Left hindlimb (tissue), 1 donor: ENCODE measurements at places on chromosomes 7 and 10.
A peak's percentile ranks its signal among the peaks of the same experiment; 100 is the strongest.

GRCh38 chr10:22658745-22659410, 55.5 kb downstream of the PIP4K2A start:
- no peak for DNase-seq

- DNase-seq = no peak
Measured at GRCh38 chr10:116014326-116014725, 258.7 kb downstream of the GFRA1 start.

- DNase-seq = no peak
Measured at GRCh38 chr10:93589648-93590562, 11.1 kb downstream of the RBP4 start.

DNA sequence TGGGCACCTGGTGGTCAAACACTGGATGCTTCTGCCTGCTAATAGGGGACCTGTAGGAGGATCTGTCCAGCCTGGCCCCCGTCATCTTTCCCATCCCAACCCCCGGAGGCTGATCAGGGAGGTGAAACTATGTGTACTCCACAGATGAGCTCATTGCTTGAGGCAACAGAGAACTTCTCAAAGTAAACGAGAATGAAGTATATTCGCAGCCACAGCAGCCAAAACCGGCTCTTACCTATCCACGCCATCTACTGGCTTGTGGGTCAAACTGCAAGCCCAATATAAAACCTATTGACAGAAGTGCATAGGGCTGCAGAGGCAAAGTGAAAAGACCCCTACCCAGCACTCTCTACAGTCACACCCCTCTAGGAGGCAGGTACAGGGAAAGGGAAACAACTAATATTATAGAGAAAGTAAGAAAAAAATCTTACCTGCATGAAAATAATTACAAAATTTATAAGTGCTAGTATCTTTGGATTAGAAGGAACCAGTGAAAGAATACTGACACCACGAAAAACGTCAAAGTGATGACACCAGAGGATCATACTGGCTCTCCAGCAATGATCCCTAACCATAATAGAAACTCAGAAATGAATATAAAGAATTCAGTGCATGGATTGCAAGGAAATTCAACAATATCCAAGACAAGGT, 973.5 kb downstream of the ANKRD7 start:
- DNase-seq = no peak

DNA sequence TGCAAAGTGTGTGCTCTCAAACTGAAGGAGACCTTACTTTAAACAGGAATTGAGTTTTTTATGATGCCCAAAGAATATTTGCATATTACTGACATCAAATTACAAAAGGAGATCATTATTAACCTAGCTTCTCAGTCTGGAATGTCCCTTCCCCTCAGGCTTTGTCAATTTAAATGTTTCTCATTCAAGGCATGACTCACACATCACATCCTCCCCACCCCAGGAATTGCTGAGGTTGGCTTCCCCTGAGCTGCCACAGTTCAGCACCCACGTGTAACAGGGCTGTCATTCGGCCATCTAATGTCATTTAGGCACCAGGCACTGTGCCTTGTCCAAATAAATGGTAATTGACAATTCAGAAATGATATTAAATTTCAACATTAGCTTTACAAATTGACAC, 305.9 kb upstream of the MGMT start:
- DNase-seq = no peak

GRCh38 chr10:48545462-48546145, 59.3 kb downstream of the ARHGAP22 start:
- DNase-seq = no peak

- DNase-seq = peak; percentile 58
Measured at GRCh38 chr10:116270771-116271592, 2.0 kb downstream of the GFRA1 start.

GRCh38 chr10:7243873-7244272, 167.0 kb downstream of the SFMBT2 start:
- DNase-seq = no peak

DNA sequence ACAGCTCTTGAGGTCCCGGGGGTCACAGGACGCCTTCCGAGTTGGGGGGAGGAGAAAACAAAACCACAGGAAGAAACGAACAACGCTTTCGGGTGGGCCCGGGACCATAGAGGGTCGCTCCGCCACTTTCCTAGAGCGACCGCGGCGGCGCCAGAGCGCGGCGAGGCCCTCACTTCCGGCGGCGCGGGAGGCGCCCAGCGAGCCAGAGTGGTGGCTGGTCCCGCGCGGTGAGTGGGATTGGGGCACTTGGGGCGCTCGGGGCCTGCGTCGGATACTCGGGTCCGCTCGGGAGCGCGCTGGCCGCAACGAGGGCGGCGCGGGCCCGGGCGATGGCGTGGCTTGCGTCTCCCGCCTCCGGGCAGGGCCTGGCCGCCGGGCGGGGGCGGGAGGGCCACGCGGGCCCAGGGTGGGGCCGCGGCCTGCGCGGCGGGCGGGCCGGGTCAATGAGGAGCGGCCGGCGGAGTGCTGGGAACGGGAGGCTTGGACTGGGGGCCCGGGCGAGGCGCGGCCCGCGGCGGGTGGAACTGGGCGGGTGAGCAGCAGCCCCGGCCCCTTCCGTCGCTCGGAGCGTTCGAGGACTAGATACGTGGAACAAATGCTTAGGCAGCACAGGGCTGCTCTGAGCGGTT, at the start of gene ZNF22:
Gene ZNF22 (plus strand): TSS at position 172 of the 629 bp plus-strand sequence. CDS start 2,446 bp downstream, outside the sequence.
- DNase-seq = peak; percentile 90

GRCh38 chr7:30969604-30969970, 5.8 kb downstream of the GHRHR start:
- DNase-seq = no peak

GRCh38 chr7:90661290-90662151, 65.4 kb downstream of the CDK14 start:
- no peak for DNase-seq

DNA sequence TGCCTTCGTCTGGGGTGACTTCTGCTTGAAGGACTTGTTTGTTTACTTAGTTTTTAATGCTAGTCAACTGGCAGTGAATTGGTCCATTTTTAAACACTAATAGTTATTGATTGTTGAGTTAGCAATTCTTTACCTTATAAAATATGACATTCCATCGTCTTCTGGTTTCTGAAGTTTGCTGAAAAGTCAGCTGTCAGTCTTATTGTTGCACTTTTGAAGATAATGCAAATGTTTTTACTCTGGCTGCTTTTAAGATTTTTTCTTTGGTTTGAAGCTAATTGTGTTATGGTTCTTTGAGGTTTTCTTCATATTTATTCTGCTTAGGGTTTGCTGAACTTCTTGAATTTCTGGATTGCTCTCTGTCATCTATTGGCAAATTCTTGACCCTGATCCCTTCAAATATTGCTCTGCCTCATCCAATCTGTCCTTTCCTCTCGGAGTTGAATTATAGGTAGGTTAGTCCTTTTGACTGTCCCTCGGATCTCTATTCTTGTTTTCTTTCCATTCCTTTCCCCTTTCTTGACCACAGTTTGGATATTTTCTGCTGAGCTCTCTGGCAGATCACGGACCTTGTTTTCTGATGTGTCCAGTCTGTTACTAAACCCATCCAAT, 24.2 kb downstream of the MGMT start:
- no peak for DNase-seq

- DNase-seq = no peak
Measured at GRCh38 chr10:124447751-124448466, 1.9 kb downstream of the NKX1-2 start.

GRCh38 chr10:75043256-75044131, 68.0 kb upstream of the SAMD8 start:
- DNase-seq = no peak

GRCh38 chr7:138903186-138903820, 77.9 kb downstream of the KIAA1549 start:
- DNase-seq = no peak

DNA sequence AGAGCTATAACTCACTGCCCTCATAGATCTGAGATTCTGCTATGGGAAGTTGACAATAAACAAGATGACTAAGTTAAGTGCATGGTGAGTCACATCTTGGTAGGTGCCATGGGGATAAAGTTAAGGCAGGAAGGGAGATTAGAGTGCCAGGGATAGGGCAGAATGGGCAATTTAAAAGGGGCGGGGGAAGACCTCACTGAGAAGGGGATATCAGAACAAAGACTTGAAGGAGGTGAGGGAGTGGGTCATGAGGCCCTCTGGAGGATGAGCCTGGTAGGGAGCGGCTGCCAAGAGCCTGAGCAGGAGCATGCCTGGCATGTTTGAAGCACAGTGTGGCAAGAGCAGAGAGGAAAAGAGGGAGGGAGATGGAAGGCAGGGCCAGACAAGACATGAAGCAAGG, 34.8 kb upstream of the INMT start:
- no peak for DNase-seq

- peak; percentile 60 for DNase-seq
Measured at GRCh38 chr7:98281757-98282606, 496 bp downstream of the BRI3 start.

DNA sequence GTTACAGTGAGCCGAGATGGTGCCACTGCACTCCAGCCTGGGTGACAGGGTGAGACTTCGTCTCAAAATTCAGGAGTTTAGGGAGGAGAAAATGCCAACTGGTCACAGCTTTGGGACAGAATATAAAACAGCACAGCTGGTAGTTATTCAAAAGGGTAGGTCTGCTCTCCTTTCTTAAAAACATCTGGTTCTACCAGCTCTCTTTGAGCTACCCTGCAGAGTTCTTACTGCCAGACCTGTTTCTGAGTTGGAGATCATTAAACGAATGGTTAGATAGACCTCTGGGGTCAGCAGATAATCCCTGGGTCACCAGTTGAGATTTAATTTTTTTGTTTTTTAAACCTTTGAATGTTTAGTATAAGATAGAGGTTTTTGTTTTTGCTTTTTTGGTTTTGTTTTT, 52.6 kb downstream of the MCU start:
- no peak for DNase-seq

- no peak for DNase-seq
Measured at GRCh38 chr7:124840435-124840834, 74.8 kb upstream of the GPR37 start.

- DNase-seq = no peak
Measured at GRCh38 chr7:90178679-90179278, 24.5 kb downstream of the STEAP1 start.

GRCh38 chr10:77664008-77664407, 26.4 kb upstream of the KCNMA1 start:
- no peak for DNase-seq

GRCh38 chr7:100603726-100604027, 1.5 kb downstream of the PCOLCE start:
- DNase-seq = peak; percentile 63

DNA sequence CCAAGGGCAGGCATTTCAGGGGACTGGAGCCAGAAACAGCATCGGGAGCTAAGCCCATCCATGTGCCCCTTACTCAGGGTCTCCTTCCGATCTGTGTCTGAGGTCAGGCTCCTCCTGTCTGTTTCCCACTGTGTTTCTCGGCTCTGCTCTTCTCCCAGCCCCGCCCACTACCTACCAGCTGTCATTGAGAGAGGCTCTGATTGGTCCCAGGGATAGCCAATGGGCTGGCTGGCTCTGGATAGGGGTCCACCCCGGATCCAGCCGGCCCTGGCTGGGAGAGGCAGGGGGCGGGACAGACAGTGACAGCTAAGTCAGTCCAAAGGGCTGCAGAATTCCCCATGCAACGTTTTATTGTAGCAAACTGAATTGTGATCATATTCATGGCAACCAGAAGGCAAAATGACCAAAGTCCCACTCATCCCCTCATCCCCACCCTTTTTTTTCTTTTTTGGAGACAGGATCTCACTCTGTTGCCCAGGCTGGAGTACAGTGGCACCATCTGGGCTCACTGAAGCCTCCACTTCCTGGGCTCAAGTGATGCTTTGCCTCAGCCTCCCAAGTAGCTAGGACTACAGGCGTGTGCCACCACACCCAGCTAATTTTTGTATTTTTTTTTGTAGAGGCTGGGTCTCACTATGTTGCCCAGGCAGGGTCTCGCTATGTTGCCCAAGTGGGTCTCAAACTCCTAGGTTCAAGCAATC, 76.3 kb downstream of the CLIP2 start:
- peak; percentile 81 for DNase-seq

DNA sequence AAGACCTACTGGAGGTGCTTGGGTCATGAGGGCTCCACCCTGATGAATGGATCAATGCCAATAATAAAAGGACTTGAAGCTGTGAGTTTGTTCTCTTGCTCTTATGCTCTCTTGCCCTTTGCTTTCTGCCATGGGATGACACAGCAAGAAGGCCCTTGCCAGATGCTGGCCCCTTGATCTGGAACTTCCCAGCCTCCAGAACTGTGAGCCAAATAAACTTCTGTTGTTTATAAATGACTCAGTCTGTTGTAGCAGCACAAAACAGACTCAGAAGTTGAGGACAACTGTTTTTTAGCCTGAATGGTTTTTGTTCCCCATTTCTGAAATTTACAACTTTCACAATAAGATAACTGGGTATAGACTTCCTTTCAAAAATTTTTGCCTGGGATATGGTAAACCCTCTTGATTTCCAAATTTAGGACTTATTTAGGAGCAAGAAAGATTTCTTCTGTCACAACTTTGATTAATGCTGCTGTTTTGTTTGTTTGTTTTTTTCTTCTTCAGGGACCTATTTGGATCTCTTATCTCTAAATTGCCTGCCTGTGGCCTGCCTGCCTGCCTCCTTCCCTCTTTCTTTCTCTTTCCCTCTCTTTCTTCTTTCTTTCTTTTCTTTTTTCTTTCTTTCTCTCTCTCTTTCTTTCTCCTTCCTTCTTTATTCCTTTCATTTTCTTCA, 12.1 kb downstream of the ENTPD1 start:
- DNase-seq = no peak

DNA sequence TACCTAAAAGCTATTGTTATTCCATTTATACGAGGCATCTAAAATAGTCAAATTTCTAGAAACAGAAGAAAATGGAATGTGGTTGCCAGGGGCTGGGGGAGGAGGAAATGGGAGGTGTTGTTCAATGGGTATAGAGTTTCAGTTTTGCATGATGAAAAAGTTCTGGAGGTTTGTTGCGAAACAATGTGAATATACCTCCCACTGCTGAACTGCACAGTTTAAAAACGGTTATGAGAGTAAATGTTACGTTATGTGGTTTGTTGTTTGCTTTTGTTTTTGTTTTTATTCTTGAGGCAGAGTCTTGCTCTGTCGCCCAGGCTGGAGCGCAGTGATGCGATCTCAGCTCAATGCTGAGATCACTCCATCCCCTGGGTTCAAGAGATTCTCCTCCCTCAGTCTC, 64.9 kb upstream of the NRBF2 start:
- no peak for DNase-seq

- DNase-seq = no peak
Measured at GRCh38 chr7:158702196-158702595, 2.4 kb downstream of the NCAPG2 start.

DNA sequence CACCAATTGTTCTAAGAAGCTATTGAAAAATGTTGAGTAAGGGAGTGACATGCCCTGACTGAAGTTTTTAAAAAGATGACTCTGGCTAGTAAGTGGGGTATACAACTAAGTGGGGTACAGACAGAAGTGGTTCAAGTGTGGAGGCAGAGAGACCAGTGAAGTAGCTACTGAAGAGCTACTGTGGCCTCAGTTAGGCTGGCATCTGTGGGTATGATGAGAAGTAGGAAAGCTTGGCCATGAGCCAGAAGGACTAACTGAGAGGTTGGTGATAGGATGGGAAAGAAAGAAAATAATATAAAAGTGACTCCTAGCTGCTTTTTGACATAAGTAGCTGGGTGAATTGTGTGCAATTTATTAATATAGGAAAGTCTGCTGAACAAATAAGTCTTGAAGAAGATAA, 176.6 kb downstream of the SEMA3D start:
- DNase-seq = no peak

- DNase-seq = no peak
Measured at GRCh38 chr7:110808361-110808760, 282.6 kb upstream of the LRRN3 start.
